ENCODE measurements at places on chromosomes 4 and X. TPM values are rescaled to one million over a fixed set of nuclear protein-coding genes. Genes with fewer than 3 reads are reported as not detected.

GRCh38 chr4:159358226-159358625 is 255.3 kb downstream of the RAPGEF2 start:
- peak; percentile 18 for DNase-seq

GRCh38 chr4:177400030-177400429 is 42.2 kb downstream of the AGA start:
- no peak for DNase-seq

The AFM gene
- not detected for total RNA-seq

- DNase-seq = no peak
Observed at GRCh38 chr4:179817317-179817716, 2375.1 kb upstream of the AGA start.

GRCh38 chrX:53768865-53769264 is 82.3 kb upstream of the HUWE1 start:
- DNase-seq = no peak

Data from kidney epithelial cell (primary cell).